ENCODE measurements at places on chromosomes 11 and 22.
A peak's percentile ranks its signal among the peaks of the same experiment; 100 is the strongest.

DNA sequence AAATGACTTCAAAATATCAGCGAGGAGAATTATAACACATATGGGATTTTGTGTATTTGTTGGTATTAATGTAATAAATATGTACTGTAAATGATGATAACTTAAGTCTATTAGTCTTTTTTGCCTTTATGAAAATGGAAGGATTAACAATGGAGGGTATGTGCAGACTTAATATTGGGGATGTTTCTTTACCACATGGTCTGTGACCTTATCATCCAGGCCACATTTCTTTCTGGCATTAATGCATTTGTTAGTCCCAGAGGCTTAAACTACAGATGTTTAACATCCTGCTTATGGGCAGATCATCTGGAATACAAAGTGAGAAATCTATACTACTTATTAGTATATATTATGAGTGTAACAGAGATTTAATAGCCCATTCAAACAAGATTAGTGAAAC lies 64.6 kb downstream of the SOX6 start:
- no peak for DNase-seq

GRCh38 chr11:27354359-27354965 lies 8.6 kb downstream of the CCDC34 start:
- DNase-seq: peak; percentile 39

DNA sequence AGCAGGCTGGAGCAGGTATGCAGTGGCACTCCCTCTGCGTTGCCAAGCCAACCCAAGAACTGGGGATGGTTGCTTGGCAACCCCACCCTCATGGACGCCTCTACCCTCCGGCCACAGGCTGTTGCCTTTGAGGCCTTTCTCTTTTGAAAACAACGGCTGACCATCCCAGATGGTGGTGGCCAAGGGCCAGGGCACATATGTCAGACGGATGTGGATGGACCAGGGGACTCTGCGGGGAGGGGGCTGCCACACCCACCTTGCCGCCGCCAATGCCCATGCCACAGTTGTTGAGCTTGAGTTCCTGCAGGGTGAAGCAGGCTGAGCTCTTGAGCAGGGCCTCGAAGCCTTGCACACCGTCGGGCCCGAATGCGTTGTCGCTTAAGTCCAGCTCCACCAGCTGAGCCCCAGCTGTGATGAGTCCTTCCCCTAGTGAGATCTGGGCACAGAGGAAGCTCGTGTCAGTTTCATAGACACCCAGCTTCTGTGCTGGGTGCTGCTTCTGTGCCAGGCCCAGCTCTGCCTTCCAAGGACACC lies 21.5 kb downstream of the RANGAP1 start:
- DNase-seq: no peak

DNA sequence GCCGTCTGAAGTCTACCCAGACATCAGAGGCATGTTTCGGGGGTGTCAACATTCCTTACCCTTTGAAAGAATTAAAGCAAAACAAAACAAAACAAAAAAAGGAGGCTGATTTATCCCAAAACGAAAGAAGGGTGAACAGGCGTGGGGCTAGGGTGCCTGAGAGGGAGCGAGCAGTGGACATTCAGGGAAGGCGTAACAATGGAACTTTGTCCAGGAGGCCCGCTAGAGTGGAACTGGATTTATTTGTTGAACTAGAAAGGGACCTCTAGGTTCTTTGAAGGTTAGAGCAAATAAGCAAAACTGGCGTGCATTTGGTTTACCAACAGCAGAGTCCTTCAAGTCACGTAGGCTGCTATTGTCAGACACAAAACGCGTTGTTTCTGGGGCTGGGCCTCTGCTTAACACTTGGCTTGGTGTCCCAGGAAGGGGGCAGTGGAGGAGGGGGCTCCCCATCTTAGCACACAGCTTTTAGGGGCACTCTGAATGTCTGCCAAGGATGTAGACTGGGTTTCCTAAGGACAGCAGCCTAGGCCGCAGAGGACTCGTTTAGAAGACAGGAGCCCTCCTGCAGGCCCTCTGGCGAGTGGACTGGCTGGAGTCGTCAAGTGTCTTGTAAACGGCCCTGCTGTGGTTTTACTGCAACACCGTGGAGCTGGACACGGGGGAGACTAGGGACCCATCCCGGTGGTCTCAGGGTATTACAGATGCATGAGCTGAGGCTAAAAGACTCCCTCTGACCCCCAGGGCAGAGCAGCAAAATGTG lies 203.7 kb upstream of the SORL1-AS1 start:
- no peak for DNase-seq

DNA sequence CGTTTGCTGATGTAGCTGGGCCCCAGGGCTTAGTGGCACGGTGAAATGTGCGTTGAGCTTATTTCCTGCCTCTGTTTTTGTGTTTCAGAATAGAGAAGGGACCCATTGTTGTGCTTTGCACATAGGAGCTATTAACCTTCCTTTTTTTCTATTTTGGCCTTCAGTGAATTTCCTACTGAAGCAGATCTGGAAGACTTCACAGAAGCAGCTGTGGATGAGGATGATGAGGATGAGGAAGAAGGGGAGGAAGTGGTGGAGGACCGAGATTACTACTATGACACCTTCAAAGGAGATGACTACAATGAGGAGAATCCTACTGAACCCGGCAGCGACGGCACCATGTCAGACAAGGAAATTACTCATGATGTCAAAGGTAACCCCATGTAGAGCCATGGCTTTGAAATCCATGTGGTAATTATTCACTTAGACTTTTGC lies 37.4 kb upstream of the ST14 start:
- DNase-seq: no peak

GRCh38 chr22:23803001-23803819 lies 16.4 kb downstream of the SMARCB1 start:
- DNase-seq: no peak

- no peak for DNase-seq
Measured at GRCh38 chr11:44463751-44464150, 101.7 kb upstream of the CD82 start.

DNA sequence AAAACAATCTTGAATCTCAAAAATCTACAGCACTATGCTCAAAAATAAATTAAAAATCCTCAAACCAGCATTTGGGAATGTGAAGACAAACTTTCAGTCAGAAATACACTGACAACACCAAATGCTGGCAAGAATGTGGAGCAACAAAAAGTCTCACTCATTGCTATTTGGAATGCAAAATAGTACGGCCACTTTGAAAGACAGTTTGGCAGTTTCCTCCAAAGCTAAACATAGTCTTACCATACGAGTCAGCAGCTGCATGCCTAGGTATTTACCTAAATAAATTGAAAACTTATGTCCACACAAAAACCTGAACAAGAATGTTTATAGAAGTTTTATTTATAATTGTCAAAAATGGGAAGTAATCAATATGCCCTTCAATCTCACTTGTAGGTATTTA lies 904.2 kb upstream of the LRRC4C start:
- no peak for DNase-seq

GRCh38 chr11:132683602-132684001 lies 848.7 kb downstream of the OPCML start:
- no peak for DNase-seq

DNA sequence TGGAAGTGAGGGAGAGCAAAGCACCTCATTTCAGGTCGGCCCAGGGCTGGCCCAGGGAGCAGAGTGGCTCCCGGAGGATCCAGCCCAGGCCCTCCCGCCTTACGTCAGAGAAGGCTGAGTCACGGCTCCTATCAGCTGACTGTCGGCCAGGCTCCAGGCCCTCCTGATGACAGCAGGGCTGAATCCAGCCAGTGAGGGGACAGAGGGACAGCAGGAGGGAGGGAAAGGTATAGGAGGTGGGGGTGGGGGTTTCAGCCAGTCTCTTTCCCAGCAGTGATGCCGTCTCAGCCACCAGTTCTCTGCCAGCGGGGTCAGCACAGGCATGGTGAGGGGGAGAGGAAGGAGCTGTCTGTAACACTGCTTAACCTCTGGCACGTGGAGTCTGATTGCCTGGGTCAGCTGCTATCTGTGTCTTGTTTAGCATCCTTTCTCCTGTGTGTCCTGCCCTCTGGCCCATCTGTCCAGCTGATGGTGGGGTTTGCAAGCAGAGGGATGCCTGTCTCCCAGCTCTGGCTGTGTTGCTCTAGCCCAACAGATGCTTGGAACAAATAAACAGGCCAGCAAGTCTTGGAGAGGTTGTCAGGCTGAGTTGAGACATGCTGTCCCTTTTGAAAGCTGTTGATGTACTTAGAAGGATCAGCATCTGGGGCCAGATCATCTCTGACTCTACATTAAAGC lies 74.0 kb downstream of the ADAMTS15 start:
- no peak for DNase-seq

GRCh38 chr11:58192229-58192628 lies 3.4 kb downstream of the OR9Q2 start:
- no peak for DNase-seq

All from NCI-H1417 (cell line).